ENCODE measurements at places on chromosomes 6 and 20.

DNA sequence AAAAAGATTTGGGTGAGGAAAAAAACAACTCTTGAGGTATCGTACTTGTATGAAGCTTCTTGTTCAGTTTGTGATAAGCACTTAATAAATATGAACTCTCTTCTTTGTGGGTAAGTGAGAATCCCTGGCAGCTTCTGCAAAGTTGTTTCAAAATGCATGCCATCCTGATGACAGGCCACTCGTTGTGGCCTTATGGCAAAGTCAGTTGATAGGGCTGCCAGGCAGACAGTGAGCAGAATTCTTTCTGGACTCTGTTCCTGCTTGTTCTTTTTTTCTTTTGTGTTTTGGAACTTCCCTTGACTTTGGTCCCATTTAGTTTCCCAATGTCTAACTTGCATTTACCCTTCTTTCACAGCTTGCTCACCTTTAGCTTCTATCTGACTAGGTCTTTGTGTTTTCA is 983.5 kb upstream of the FLRT3 start:
- no peak for DNase-seq

- DNase-seq, result no peak
Observed at GRCh38 chr20:16654858-16655535, 74.8 kb upstream of the SNRPB2 start.

DNA sequence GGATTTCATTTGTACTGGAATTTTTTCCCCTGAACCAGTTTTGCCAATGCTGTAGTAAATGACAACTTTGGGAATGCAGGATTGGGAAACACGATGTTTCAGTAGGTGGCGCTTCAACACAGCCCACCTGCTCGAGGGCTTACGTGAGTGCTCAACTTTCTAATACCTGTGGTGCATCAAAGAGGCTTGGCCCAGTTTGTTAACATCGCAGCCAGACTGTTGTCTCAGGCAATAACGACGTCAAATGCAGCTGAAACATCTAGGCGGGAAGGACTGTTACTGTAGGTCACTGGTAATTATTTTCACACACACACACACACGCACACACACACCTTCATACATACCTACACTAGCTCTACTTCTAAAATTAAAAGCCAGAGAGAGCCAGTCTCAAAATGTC is 815.5 kb upstream of the SLC35B3 start:
- DNase-seq, result no peak

GRCh38 chr6:54559136-54559535 is 250.9 kb downstream of the TINAG start:
- DNase-seq, result no peak

GRCh38 chr6:98909236-98909635 is 38.5 kb downstream of the FBXL4 start:
- DNase-seq, result no peak

DNA sequence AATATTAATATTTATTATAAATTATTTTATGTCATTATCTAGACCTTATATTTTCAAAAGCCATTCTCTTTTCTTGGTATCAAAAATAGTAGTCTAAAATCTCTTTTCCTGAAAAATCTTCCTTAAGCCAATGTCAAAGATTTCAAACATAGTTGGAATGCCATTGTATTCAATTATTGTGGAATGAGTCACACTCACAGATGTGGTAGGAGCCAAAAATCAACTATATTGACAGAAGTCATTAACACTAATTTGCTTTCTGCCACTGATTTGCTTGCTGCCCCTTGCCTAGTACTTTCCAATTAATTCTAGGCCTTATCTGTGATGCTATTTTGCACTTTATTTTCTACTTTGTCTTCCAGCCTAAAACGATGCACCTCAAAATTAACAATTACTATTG is 1326.3 kb upstream of the GJE1 start:
- DNase-seq, result no peak

DNA sequence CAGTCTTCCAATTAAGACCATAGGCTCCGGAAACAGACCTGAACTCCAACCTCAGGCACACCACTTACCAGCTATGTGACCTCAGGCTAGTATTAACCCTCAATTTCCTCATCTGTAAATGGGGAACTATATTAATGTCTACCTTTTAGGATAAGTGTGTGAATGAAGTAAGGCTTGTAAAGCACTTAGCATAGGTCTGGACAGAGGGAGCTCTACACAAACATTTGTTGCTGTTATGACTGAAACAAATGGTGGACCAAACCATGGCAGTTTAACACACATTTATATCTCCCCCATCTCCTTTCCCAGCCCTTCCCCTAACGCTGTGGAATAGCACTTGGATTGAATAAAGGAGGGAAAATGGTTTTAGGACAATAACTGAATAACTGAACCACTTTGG is 48.7 kb downstream of the TSHZ2 start:
- DNase-seq, result no peak

DNA sequence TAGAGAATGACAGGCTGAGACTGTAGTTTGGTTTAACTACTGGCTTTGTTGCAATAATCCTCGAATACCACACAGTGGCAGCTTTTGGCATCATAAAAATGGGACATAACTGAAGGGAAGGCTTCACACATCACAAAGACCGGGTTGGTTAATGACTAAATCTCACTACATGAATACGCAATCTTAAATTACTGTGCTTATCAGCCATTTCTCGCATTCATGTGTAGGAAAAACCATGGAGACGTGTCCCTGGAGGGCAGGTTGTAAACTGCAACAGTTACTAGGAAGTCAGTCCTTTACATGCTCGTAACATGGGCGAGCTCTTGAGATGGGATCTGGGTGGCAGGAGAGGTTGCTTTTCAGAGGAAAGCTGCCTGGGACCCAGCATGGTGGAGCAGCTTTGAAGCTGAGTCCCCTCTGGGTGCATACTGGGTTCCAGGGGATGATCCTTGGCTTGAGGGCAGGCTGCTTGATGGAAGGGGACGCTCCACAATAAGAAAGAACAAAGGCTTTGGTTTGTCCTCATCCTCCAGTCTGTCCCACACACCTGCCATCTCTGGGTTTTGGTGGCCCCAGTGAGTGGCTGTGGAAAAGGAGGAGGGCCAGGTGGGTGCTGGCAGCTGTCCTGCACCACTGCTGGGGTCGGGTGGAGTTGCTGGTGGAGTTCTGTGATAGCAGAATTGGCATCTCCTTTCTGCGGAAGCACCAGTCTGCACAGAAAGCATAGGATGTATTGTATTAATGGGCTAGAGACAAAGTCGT is 2.1 kb downstream of the RPS21 start:
- DNase-seq, result no peak

DNA sequence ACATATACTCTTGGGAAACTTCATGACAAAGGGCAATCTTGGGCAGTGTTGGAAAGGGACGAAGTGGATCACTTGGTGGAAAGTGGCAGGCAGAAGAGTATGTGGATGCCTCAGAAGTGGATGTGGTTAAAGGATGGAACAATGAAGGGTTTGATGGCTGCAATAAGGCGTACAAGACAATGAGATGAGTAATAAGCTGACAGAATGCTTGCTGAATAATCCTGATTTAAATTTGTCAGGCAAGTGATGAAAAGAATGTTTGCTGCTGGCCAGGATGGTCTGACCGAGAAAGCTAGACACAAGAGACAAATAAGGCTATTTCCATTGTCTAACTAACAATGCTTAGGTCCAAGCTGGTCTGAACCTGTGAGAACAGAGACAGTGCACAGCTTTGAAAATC is 61.6 kb upstream of the CEP85L start:
- no peak for DNase-seq

- DNase-seq, result no peak
Observed at GRCh38 chr6:144588697-144589325, 303.7 kb downstream of the UTRN start.

DNA sequence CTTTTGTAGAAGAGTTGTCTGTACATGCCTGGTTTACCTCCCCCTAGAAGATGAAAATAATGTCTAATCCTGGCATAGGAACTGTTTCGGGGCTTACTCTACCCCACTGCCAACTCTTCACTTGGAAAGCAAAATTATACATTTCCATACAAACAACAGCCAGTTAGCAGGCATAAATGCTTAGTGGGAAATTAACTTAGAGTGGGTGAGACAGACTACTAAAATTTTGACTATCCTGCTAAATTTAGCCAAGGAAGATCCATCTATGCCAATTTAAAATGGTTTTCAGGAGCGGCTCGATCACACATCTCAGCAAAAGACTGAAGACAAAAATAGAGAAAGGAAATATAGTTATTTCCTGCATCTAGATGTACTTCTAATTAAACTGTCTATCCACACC is 221.2 kb downstream of the TPBG start:
- no peak for DNase-seq

DNA sequence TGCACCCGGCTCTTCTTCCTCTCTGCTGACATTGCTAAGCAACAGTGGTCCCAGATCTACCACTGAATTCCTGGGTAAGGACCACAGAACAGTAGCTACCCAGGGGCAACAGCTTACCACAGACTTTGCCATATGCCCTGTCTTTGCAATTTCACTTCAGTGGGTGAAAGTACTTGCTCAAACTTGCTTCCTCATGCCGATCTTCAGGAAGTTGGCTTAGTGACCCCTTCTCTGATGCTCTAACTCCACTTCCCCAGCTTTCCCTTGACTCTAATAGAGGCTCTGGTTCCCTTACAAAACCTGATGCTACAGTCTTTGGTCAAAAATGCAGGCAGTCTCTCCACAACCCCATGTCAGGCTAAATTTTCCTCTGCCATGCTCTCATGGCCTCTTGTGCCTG is 3.3 kb upstream of the TAAR5 start:
- no peak for DNase-seq

GRCh38 chr6:16657768-16658167 is 103.5 kb downstream of the ATXN1 start:
- no peak for DNase-seq

DNA sequence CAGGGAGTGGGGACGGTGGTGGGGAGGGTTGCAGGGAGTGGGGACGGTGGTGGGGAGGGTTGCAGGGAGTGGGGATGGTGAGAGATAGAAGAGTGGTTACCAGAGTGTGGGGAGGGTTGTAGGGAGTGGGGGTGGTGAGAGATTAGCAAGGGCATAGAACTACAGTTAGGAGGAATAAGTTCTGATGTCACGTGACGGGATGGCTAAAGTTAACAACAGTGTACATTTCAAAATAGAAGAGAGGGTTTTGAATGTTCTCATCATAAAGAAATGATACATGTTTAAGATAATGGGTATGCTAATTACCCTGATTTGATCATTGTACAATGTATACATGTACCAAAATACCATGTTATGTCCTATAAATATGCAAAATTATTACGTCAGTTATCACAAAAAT is 57.6 kb upstream of the FRMD1 start:
- no peak for DNase-seq

- no peak for DNase-seq
Observed at GRCh38 chr6:1767481-1768246, 157.9 kb downstream of the FOXC1 start.

DNA sequence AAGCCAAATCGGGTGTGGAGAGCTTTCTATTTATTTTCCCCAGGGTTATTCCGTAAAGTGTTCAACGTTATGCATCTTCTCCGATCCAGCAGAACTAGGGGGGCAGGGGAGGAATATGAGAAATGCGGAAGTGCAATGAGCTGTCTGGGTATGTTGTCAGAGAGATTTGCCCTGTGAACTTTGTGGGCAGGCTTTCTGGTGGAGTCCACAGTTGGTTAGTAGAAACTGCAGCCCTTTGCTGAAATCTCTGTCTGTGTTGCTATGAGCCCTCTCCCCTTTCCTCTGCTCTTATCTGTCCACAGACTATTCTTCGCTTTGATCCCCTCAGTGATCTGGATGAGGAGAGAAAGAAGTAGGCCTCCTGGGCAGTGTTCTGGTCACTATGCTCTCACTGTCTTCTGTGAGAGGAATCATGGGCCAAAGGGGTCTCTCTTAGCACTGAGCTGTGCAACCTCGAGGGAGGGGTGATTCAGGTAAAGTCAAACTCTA is 158.9 kb upstream of the FUT9 start:
- no peak for DNase-seq

Data from stimulated activated CD4-positive, alpha-beta T cell treated with anti-CD3 and anti-CD28 coated beads, Interleukin-4, amount 100 ng/mL, for 48 hours (primary cell).